ELF-1 (cell line): ENCODE measurements at places on chromosomes 2 and 18.

DNA sequence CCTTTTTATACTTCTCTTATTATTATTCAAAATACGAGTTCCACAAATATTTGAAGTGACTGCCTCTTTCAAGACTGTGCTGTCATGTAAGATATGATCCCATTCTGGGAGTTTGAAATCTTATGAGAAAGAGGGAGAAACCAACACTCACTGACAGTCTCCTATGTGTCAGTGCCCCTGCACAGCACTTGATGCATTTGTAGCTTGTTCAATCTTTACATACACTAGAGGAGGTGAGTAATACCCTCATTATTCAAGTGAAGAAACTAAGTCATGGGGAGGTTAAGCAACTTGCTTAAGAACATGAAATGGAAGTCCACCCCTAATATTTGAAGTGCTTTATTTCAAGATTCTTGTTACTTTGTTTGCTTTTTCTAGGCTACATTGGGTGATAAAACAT, 459.5 kb upstream of the FANCL start:
- no peak for DNase-seq

GRCh38 chr2:113167115-113167932, 6.4 kb upstream of the PSD4 start:
- DNase-seq, result no peak

GRCh38 chr2:165927353-165927752, 26.2 kb downstream of the TTC21B start:
- no peak for DNase-seq

DNA sequence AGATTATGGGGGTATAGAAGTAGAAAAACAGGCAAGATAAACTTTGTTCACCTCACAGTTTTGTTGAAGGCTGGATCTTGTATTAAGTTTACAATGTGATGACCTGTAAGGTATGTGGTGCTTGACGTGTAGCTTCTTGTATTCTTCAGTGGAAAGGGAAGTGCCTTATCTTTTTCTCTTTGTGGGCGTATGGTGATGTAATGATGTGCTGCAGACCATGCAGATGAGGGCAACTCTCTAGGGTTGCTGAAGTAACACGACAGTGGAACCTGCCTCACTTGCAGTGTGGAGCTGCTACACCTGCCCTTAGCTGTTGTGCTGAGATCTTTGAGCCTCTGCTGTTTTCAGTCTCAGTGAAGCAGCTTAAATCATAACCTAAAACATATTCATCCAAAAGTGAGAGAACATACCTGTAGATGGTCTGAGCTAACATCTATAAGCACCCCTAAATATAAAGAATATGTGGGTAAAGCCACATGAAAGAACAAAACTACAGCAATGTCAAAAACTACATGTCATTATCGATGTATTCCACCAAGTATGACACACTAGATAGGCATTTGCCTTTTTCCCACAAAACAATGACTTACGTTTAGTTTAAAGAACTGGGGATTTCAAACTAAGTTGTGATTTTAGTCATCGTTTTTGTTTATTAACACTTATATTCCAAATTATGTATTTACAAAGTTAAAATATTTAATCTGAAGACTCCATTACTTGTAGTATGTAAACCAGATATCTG, 1144.1 kb downstream of the CNTNAP5 start:
- DNase-seq, result no peak

GRCh38 chr2:26068602-26069298, 34.9 kb downstream of the RAB10 start:
- DNase-seq, result no peak

DNA sequence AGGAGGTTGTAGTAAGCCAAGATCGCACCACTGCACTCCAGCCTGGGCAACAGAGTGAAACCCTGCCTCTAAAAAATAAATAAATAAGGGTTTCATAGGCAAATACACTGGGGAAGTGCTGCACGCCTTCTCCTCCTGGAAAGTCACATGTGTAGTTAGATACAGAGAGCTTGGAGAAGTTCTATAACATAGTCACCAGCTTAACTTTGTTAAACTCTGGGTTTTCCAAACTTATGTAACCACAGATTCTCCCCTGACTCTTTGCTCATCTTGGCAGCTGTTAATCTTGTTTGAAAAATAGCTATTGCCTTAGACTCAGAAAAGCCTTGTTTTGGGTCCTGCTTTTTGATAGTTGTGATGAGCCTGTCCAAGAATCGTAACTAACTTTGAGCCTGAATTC, 25.2 kb downstream of the KIAA2012 start:
- no peak for DNase-seq

GRCh38 chr18:78659748-78660147, 319.9 kb upstream of the SALL3 start:
- DNase-seq, result peak; percentile 64

DNA sequence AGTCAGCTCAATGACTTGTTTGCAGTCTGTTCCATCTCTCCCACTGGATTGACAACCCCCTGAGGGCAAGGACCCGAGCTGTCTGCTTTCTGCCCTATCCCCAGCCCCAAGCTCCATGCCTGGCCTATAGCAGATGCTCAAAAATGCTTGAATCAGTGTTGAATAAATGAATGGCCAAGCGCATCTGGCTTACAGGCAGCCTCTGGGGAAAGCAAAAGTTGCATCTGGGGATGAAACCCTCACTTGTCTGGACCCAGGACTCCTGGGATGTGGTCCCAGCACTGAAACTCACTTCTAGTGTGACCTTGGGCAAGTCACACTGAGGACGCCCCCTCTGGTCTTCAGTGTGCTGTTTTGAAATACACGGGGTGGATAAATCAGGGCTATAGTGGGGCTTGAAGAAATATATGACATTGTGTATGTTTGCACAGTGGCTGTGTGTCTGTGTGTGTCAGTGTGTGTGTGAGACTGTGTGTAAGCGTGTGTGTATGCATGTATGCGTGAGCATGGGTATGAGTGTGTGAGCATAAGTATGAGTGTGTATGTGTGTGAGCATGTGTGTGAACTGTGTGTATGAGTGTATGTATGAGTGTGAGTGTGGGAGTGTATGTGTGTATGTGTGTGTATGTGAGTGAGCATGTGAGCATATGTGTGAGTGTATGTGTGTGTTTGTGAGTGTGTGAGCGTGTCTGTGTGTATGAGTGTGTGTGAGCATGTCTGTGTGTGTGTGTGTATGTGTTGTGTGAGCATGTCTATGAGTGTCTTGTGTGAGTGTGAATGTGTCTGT, 27.8 kb upstream of the TNS1 start:
- DNase-seq, result peak; percentile 54

- peak; percentile 70 for DNase-seq
Measured at GRCh38 chr2:75055142-75055819, 96.8 kb downstream of the POLE4 start.

- no peak for DNase-seq
Measured at GRCh38 chr2:182887753-182888415, 21.4 kb upstream of the FRZB start.

DNA sequence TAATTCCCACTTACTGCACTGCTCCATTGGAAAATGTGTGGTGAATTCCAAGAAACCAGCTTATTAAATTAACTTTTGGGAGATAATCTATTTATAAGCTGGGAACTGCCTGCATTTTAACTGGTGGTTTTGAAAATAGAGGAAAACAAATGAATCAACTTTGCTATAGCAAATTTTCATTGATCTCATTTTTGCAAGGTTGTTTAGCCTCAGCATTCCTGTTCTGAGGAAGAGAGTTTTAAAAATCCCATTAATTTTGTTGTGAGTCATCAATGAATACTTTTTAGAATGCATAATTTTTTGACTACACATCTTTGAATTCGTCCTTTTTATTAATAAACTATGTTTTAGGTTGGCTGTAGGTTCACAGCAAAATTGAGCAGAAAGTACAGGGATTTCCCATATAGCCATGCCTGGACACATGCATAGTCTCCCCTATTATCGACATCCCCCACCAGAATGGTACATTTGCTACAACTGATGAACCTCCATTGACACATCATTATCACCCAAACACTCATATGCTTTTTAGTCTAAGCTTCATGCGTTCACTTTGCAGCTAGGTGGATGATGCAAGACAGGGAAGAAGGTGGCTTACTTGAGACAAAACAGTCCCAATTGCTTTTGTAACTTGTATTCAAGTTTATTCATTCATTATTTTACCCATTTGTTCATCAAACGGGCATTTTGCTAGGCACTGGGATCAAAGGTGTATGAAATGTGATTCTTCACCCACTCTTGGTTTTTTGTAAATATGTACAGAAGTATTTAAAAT, 106.9 kb downstream of the ZNF521 start:
- no peak for DNase-seq

DNA sequence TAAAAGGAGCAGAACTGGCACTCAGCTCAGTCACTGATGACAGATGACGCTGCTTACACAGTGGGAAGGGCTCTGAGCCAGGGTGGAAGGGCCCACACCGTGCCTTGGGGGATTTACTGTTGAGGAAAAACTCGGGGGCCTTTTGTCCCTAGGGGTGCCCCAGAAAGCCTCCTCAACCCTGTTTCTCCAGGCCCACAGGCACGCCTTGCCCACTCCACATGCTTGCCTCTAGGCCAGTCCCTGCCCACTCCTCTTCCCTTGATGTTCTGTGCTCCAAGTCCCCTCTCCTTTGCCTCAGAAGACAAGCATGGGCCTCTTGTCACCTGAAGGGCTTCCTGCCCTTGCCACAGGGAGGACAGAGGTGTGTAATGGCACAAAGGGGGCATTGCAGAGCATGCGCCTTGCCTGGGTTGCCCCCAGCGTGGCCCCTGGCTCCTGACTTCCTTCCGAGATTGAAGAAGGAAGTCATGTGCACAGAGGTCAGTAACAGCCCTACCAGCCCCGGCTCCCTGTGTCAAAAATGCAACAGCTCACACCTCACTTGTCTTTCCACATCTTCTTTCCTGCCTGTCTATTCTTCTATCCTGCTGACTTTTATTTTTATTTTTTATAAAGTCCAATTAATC, 65.1 kb downstream of the LIPG start:
- DNase-seq, result no peak

DNA sequence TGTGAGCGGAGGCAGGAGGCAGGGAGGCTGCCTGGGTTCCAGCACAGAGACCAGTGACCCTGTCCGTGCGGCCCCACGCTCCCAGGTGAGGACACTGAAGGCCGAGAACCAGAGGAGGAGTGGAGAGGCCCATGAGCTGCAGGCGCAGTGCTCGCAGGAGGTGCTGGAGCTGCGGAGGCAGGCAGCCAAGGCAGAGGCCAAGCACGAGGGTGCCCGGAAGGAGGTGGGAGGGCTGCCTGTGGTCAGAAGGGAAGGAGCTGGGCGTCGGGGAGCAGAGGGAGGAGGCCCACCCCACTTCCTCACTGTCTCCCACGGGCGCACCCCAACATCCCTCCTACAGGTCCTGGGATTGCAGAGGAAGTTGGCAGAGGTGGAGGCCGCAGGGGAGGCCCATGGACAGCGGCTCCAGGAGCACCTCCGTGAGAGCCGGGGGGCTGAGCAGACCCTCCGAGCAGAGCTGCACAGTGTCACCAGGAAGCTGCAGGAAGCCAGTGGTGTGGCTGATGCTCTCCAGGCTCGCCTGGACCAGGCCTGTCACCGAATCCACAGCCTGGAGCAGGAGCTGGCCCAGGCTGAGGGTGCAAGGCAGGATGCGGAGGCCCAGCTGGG, 33.0 kb upstream of the SNED1 start:
- no peak for DNase-seq

DNA sequence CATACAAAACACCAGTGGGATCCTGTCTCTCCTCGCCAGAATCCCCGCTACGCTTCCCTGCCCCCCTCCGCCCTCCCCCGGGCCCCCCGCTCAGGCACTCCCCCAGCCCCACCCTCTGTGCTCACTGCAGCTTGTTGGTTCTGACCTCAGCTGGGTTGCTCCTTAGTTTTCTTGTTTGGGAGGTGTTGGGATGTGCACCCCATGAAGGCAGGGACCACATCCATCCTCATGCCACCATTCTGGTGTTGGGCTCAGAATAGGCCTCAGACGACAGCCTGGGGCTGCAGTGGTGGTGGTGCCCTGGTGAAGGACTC, 4.6 kb downstream of the SNED1 start:
- DNase-seq, result no peak

DNA sequence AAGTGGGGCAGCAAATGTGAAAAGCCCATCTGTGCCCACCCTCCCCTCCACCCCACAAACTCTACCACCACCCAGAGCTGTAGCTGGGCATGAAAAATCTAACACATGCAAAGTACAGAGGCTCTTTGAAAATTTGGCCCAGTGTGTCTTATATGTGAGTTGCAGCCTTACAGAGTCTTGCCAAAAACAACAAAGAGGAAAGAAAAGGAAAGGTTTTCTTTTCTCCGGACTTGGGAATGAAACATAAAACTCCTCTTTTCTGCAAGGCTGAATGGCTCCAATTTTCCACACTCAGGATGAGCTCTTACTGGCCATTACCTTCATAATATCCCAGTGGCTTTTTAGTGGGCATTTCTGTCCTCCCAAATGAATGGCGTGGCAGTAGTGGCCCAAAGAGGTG, 27.9 kb upstream of the POU3F3 start:
- DNase-seq, result no peak

GRCh38 chr2:163697846-163698637, 37.8 kb downstream of the FIGN start:
- DNase-seq, result peak; percentile 56

DNA sequence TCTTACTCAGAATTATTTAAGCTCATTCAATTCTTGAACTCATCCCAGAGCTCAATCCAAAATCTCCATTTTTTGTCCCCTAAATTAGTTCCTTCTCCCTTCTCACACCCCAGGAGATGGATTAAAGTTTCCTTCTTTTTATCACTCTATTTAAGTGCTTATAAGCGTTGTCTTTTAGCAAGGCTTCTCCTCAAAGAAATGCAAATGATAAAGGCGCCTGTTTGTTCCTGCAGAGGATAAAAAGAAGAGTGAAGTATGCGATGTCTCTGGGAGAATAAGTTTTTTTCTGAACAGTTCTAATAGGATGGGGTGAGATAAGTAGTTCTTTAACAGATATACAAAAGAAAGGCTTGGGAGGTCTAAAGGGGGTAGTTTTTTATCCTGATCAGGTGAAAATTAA, 303.3 kb downstream of the CNTNAP5 start:
- DNase-seq, result no peak

GRCh38 chr18:79570266-79571201, 109.1 kb upstream of the CTDP1 start:
- DNase-seq, result no peak

DNA sequence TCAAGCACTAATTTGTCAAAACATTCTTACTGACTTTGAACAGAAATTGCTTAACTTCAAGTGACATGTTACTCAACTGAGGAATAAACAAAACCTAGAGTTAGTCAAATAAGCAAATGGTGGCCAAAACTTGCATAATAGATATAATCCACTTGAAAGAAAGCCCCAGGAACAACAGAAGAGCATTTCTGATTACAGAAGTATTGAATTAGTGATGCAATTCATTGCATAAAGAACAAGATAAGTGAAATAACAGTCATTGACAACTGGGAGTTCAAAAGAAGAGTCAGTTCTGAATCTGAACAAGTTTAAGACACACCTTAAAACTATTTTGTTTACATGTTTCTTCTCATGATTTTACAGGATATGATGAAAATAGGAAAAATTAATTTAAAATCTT, 30.8 kb downstream of the COBLL1 start:
- no peak for DNase-seq

GRCh38 chr2:47015206-47015605, 99.6 kb upstream of the MCFD2 start:
- DNase-seq, result no peak

DNA sequence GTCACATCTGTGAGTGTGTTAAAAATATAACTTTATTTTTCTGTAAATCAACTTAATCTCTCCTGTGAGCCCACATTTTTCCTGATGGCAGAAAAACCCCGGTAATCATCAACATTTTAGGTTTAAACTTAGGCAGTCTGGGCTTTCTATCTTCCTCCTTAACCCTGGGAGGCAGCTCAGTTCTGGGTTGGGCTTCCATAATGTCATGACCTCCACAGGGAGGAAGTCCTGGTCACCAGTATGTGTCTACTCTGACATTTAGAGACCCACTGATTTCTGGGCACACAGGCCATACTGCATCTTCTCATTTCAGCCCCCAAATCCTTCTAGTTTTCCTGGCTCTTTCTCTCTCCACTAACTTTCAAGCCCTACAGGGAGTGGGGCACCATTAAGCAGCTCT, 181.2 kb downstream of the DYSF start:
- DNase-seq, result no peak
